ENCODE measurements at places on chromosomes 13 and 19.

DNA sequence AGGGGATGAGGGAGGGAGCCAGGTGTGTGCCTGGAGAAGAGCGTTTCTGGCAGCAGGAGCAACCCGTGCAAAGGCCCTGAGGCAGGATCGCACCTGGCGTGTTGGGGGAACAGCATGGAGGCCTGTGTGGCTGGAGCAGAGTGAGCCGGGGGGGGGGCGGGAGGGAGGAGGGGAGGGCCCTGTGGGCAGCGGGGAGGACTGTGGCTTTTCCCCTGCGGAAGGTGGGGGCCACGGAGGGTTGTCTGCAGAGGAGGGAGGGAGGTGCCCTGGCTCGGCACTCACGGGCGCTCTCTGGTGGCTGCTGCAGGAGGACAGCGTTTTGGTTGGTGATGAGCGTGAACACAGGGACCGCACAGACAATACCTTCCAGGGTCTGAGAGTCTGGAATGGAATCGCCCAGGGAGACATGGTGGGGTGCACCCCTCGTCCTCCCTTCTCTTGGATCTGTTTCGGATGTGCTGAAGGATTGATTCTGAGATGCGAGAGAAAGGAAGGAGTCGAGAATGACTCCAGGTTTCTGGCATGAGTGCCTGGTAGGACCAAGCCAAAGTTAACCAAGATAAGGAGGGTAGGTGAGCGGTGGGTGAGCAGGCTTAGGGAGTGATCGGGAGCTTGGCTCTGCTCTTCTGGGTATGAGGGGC lies 6.5 kb downstream of the RAB11B start:
- peak; percentile 64 for DNase-seq

- no peak for DNase-seq
Observed at GRCh38 chr19:44959691-44960090, 4.5 kb downstream of the CLPTM1 start.

GRCh38 chr13:48511621-48512230 lies 21.2 kb downstream of the RCBTB2 start:
- peak; percentile 68 for DNase-seq

DNA sequence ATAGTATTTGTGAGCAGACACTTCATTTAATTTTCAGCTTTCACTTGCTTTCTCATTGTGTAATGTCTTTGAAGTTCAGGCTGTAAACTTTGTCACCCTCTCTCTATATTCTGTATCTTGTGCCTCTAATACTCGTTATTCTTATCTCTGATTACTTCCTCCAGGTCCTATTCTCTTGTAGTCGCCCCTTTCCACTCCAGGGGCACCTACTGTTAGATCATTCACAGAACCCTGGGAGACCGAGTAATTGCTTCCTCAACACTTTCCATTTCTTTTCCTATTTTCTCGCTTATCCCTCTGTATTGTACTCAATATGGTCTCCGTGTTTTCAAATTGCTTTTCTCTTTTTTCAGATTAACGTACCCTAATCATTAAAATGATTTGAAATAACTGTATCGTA lies 93.9 kb upstream of the TDRD3 start:
- DNase-seq, result no peak
